ENCODE measurements at places on chromosomes 4 and X.

DNA sequence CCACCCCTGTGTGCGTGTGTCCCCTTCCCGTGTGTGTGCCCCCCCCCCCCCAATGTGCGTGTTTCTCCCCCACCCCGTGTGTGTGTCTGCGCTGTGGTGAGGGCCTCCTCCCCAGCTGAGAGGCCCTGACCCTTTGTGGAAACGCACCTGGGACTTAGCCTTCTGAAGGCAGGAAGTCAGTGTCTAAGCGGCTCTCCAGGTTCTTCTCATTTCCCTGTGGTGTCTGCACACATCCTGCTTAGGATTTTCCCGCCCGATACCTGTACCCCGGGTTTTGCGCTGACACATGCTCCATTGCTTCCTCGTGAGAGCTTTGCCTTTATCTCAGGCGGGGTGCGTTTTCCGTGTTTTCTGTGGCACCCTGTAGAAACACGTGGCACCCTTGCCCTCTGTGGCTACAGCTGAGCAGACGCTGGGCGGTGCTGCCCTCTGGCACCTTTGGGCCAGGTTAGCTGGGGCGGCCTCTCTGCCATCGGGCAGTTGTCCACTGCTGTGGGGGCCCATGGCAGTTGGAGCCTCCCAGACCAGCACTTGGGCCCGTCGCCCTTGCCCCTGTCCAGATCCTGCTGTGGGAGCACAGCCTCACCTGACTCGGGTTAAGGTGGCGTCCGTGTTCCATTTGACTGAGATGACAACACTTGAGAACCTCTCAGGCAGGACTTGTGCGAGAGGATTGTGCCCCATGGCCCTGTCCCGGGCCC is 26.3 kb downstream of the MAEA start:
- peak; percentile 10 for DNase-seq

GRCh38 chrX:149043401-149043800 is 461.7 kb downstream of the IDS start:
- no peak for DNase-seq

- DNase-seq: no peak
Measured at GRCh38 chr4:30600246-30601017, 119.7 kb upstream of the PCDH7 start.

DNA sequence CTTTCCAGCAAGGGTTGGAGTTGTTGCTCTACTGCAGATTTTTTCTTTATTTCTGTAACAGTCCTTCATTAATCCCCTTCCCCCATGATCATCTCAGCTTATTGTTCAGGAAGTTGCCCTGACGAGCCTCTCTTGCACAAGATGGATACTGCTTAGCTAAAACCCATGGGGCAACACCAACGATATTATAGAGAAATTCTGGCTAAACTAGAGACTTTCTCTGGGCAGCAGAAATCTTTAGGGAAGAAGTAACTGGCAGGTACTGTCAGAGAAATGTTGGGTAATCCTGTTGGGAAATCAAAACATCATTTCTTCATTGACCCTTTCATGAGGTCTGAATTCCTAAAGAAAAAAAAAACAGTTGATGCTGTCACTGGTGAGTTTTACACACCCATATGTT is 921.3 kb downstream of the NLGN4X start:
- DNase-seq: no peak

DNA sequence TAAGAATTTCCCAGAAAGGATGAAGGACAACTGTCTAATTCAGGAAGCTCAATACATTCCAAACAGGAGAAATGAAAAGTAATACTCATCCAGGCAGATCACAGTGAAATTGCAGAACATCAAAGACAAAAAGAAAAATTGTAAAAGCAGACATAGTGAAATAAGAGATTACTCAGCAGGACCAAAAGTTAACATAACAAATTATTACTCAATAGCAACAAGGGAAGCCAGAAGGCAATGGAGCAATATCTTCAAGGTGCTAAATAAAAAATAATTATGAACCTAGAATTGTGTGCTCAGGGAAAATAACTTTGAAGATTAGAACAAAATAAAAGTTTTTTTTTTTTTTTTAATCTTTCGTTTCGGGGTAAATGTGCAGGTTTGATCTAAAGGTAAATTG is 30.5 kb upstream of the ENPP6 start:
- no peak for DNase-seq

DNA sequence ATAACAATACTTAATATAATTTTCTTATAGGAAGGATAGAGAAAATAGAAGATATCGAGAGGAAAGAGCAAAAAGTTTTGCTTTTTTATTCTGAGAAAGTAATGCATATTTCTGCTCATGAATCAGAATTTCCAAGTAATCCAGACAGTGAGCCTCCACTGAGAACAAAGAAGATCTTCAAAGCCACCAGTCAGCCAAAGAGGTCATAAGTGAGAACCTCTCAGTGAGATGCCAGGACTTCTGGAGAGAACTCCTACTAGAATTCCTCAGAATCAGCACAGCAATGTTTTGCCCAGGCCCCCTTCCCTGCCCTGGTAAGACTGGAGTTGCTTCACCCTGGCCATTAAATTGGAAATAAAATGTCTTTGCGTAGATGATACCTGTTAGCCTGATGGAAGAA is 254.4 kb upstream of the FAT4 start:
- no peak for DNase-seq

- DNase-seq: no peak
Measured at GRCh38 chr4:93317561-93317960, 511.0 kb upstream of the ATOH1 start.

DNA sequence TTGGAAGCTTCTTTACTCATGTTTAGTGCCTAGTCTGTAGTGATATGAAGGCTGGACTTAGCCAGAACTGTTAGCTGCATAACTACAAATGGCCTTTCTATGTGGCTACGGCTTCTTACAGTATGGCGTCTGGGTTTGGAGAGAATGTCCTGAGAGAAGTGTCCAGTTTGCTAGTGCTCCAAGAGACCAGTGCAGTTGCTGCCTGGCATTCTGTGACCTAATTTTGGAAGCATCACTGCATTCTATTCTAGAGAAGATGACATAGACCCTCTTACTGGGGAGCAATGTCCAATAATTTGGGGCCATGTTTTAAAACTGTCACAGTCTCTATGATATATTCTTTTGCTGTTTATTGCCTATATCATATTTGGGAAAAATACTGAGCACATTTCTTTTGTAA is 74.2 kb downstream of the STAG2 start:
- DNase-seq: no peak

DNA sequence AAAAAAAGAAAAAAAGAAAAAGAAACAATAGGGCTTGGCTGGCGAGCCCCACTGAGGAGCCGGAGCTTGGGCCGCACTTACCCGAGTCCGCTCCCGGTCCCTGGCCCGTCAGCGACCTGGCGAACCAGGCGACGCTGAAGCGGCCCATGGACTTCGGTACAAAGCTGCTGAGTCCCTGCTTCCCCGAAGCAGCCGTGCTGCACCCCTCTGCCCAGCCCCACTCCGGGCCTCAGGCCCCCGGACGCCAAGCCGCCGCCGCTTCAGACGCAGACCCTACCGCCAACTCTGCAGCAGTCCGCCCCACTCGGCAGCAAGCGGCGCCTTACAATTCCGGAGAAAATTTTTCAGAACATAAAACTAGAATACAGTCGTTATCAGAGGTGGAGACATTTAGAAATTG is 300.5 kb downstream of the OPHN1 start:
- DNase-seq: no peak

DNA sequence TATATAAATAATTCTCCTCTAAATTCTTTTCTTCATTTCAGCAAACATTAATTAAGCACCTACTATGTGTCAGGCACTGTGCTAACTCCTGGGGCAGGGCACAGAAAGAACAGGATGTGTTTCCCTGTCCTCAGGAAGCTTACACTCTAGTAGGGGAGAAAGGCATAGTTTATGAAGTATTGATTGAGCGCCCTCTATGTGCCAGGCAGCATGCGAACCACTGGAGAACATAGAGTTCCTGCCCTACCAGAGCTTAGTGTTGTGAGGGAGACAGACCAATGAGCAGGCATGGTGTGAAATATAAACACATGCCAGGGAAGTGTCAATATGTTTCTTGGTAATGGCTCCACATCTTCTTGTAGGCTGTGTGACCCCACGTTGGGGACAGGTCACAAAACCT is 3.7 kb downstream of the ADGRG4 start:
- DNase-seq: no peak

DNA sequence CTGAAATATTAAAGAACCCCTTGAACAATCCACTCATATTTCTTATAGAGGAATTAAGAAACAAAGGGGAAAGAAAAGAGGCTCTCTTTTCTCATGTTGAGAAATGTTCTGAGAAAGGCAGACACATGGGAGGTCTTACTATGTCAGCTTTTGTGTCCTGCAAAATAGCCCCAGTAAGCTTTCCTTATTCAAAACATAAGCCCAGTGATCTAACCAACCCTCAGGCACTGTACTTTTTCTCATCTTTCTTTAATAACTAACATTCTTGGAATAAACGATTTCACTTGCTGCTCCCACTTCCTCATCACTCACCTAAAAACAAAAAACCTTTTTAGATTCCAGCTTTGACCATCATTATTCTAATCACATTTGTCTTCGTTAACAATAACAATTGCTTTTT is 115.9 kb downstream of the GLRA3 start:
- DNase-seq: no peak

GRCh38 chr4:71498002-71498401 is 159.2 kb downstream of the SLC4A4 start:
- no peak for DNase-seq

GRCh38 chr4:21815651-21816377 is 132.8 kb downstream of the KCNIP4 start:
- no peak for DNase-seq

DNA sequence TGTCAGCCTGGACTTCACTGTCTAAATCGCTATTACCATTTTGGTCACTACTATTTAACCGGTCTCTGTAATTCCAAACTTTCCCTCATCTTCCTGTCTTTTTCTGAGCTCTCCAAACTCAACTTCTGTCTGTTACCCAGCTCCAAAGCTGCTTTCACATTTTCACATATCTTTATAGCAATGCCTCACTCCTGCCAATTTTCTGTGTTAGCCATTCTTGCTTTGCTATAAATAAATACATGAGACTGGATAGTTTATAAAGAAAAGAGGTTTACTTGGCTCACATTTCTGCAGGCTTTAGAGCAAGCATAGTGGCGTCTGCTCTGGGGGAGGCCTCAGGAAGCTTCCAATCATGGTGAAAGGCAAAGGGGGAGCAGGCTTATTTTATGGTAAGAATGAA is 368.3 kb upstream of the GNPDA2 start:
- no peak for DNase-seq

- no peak for DNase-seq
Measured at GRCh38 chrX:6184900-6185515, 43.7 kb downstream of the NLGN4X start.
